ENCODE measurements at places on chromosomes 16 and 17.
A peak's percentile ranks its signal among the peaks of the same experiment; 100 is the strongest.

DNA sequence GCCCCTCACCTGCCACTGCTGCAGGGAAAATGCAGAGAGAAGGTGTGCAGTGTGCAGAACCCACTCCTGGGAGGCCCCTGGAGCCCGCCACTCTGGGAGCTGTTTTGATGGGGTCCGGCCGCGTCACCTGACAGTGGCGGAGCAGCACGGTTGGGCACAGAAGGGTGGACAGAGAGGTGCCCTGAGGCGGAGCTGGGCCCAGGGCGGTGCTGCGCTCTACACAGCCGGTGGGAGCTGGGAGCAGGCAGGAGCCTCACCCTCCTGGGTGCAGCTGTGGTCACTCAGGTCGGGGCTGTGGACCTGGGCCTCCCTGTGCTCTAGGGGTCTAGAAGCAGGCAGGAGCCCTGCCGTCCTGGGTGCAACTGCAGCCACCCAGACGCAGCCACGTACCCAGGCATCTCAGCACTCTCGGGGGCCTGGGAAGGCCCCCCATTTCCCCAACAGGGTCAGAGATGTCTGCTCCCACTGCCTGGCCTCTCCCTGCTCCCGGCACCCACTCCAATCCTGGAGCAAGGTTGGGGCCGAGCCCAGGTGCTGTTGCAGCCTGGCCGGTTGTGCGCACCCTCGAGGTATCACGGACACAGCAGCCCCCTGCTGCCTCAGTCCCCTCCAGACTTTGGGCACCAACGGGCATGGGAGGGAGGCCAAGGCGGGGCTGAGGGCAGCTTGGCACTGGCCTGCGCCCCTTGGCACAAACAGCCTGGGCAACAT is 304.4 kb upstream of the AXIN2 start:
- DNase-seq, result no peak

DNA sequence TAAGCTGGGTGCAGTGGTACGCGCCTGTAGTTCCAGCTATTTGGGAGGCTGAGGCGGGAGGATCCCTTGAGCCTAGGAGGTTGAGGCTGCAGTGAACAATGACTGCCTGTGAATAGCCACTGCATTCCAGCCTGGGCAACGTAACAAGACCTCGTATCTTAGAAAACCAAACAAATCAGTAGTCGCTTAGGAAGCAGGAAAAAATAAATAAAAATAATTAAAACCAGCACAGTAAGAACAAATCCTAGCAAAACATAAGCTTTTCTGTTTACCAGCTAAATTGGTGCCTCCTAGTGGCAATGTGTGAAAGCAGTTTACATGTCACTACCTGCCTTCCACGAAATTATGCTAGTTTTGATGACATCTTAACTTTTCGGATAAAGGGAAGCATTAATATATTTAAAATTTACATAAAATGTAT is 1.3 kb downstream of the ARMC5 start:
- DNase-seq, result peak; percentile 47

DNA sequence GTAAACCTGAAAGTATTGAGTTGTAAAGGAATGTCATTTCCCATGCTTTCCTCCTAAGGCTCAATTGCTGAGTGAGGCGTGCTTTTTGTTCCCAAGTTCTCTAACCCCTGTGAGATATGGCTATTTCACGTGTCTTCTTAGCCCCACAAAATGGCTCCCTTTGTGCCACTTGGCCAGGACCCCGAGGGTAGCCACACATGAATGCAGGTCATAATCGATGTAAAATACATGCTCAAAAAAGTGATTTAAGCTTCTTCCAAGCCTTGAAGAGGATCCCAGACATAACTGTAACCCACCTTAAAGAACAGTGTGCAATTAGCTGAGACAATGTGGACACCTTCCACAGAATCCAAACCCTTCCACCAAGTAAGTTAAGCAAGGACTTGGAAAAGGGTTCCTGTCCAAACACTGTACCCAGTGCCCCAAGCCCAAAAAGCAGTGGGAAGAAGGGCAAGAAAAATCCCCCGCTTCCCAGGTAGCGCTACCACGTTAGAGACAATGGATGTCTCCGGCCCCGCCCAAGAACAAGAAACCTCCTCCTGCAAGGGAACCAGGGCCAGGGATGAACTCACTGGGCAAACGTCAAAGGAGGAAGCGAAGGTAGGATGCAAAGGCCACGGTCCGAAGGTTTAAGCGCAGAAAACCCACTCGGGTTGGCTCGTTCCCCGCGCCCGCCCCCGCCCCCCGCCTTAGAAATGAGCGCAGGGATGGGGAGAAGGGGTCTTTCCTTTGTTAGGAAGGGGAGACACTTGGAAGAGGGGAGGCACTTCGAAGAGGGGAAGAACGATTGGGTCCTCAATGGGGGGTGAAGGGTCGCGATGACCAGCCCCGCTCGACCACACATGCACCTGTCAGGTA is 1.2 kb downstream of the JPT1 start:
- DNase-seq, result peak; percentile 61

DNA sequence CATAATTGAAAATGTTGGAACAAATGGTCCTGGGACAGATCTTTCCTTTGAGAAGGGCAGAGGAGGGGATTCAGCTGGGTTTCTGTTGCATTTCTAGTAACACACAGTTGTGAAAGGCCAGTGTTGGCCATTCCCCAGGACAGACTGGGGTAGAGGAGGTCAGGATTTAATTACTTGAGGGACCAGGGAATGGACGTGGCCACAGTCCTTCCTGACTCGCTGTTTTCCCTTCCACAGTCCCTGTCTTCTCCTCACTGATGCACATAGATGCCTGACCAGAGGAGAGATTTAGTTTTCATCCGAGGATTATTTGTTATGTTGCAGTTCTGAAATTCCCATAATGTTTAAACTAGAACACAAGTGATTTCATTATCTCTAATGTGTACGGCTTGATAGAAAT is 25.2 kb upstream of the HEATR6 start:
- DNase-seq, result no peak

DNA sequence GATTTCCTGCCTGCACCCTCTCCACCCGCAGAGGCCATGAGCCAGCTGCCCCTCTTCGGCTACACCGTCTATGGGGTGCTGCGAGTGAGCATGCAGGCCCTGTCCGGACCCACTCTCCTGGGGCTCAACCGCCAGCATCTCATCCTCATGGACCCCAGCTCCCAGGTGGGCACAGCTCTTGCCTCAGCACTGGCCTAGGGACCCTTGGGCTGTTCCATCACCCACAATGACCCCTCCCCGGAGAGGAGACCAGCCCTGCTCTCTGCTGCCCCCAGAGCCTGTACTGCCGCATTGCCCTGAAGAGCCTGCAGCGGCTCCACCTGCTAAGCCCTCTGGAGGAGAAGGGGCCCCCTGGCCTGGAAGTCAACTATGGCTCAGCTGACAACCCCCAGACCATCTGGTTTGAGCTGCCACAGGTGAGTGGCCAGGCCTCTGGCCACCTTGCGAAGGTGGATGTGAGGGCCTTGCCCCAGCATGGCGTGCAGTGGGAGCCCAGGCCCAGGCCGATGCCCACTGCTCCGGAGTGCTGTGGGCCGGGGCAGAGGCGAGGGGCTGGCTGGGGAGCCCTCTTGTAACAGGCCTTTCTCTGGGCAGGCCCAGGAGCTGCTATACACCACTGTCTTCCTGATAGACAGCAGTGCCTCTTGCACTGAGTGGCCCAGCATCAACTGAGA is 7.3 kb upstream of the SMIM5 start:
- peak; percentile 84 for DNase-seq

- DNase-seq, result no peak
These were observed 4.3 kb downstream of the ALDOA start for GRCh38 chr16:30069611-30070462.

GRCh38 chr16:12091569-12092543 is 115.3 kb downstream of the SNX29 start:
- no peak for DNase-seq

DNA sequence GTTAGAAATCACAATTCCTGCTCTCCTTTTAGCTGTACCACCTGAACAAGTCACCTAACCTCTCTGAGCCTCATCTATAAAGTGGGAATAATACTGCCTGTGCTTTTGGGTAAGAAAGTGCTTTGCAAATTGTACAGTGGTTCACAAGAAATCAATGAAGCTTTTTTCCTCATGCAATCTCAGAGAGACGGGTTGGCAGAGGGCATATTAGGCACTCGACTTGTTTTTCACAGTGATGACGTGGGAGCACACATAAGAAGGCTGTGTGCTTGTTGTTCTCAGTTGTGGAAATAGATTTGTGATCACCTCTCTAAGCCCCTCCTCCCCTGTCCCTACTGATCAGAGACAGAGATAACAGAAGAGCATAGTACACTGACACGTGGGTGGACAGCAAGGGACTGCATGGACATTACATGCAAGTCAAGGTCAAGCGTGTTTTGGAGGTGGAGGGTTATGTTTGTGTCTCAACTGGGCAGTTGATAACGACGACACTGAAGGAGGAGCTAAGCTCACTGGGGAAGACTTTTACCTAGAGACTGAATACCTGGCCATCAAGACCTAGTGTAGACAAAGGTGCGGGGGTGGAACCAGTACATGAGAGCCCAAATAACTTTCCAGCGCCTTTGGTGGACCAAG is 1.7 kb upstream of the GPT2 start:
- no peak for DNase-seq

DNA sequence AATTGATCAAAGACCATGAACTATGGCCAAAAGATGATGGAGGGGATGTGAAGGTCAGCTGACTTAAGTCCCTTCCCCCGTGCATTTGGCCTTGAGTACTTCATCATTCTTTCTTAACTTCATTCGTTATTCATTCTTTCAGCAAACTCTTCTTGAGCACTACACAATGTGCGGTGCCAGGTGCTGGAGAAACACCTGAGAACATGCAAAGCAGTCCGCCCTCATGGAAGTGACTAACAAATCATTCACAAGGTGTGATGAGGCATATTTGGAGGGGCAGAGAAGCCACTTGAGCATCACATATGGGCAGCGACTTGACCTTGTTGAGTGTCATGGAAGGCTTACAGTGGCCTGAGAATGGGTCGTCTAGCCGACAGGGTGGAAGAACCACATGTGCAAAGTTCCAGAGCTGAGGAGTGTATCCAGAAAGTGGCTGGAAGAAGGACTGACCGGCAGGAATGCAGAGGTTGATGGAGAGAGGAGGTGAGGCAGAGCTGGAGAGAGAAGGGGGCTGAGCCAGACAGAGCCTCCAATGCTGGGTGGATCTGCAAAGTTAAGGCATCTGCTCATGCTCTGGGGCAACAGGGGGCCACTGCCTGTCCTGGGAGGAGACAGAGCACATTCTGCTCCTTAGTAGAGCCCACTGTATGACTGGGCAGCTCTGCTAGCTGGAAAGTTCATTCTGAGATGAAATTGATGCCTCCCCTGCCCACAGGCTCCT is 25.1 kb upstream of the EIF1 start:
- no peak for DNase-seq

- DNase-seq, result no peak
These were observed 58.6 kb downstream of the ZNF778 start for GRCh38 chr16:89275837-89276720.

DNA sequence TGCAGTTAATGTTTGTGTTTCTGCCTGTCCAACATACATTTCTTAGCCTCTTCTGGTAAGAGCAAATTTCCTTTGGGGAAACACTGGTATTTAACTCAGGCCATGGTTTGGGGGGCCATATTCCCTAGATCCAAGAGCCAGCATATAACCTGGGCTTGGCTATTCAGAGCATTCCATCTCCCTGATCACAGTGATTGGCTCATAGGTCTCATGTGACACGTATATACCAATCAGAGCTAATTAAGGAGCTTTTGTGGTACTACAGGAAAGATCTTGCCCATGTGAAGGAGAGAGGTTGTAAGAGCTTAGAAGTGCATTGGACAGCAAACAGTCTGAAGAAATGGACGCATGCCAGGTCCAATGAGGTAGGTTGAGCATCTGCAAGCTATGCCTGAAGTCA is 33.4 kb upstream of the GPR139 start:
- peak; percentile 5 for DNase-seq

- no peak for DNase-seq
These were observed 20.6 kb upstream of the GAN start for GRCh38 chr16:81293909-81294802.

DNA sequence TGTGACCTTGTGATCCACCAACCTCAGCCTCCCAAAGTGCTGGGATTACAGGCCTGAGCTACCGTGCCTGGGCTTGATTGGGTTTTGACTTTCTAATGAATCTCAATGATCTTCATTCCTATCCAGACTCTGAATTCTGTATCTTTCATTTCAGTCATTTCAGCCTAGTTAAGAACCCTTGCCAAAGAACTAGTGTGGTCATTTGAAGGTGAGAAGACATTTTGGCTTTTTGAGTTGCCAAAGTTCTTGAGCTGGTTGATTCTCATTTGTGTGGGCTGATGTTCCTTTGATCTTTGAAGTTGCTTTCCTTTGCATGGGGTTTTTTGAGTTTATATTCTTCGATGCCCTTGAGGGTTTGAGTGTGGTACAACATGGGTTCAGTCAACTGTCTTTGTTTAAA is 30.6 kb upstream of the TEKT1 start:
- no peak for DNase-seq

DNA sequence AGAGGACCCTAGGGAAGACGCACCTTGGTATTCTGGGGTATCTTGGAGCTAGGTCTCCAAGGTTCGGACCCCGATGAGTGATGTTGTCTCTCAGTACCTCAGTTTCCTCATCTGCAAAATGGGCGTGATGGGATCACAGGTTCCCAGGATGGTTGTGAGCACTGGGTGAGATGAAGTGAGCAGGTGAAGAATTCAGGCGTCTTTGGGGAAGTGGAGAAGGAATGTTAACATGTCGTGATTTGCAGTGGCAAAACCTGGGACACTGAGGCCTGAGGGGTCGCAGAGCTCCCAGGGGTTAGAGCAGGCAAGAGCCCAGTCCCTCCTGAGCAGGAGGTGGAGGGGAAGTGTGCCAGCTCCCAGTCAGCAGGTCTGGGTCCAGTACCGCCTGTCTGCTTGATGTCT is 215.1 kb upstream of the GSE1 start:
- DNase-seq, result no peak

GRCh38 chr16:57042157-57043111 is 49.9 kb upstream of the CPNE2 start:
- DNase-seq, result no peak

GRCh38 chr16:53745753-53746266 is 41.9 kb downstream of the FTO start:
- peak; percentile 72 for DNase-seq

DNA sequence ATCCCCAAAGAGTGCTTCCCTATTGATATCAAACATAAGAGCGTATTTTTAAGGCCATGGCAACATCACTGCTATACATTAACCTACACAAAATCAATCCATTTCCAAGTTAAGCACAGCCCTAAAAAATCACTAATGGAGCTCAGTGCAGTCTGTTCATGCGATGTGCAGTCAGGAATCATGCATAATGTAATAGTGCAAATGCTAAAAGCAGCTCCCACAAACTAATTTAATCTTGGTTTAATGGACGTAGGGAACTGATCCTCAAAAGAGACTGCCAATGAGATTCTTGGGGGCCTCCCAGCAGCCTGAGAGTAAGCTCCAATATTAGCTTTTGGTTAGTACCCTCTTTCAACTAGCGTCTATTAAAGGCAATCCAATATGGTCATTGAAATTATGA is 245.9 kb downstream of the TOX3 start:
- no peak for DNase-seq

GRCh38 chr16:14018851-14019250 is 52.3 kb upstream of the MRTFB start:
- DNase-seq, result no peak

DNA sequence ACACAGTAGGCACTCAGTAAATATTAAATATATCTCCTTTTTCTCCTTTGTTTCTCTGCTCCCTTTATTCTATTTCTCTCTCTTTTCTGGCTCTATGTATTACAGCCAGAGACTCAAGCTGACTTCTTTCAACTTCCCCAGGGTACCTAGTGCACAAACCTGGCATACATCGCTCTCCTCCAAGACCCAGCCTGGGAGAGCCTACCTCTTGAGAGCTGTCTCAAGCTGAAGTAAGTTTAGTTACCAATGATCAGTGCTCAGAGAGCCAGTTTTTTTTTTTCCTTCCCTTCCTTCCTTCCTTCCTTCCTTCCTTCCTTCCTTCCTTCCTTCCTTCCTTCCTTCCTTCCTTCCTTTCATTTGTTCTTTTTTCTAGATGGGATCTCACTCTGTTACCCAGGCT is 19.8 kb downstream of the TMEM98 start:
- no peak for DNase-seq

Data from NCI-H82 (cell line).